ENCODE measurements at places on chromosomes 5 and 9.

- DNase-seq, result no peak
Measured at GRCh38 chr5:66828548-66829357, 232.6 kb downstream of the MAST4 start.

- DNase-seq, result no peak
Measured at GRCh38 chr5:179123491-179124272, 63.5 kb downstream of the ZNF354C start.

- DNase-seq, result no peak
Measured at GRCh38 chr5:65952259-65952658, 25.9 kb downstream of the ERBIN start.

- no peak for DNase-seq
Measured at GRCh38 chr5:96821260-96821916, 13.6 kb upstream of the ERAP1 start.

DNA sequence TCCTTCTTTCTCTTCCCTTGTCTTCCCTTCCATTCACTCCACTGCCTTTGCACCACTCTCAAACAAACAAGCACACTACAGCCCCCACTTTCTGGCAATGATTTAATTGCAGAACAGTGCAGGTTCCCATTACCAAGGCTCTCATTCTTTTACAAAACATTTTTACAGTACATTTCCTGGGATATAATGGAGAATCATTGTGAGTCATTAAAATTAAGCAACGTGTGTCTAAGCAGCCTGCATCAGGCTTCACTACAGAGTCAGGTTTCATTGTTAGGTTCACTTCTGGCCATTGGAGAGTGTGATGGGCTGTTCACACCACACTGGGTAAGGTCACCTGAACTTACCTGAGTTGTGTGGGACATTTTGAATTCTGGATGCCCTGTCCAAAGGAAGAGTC lies 303.5 kb downstream of the TRIM32 start:
- DNase-seq, result no peak

GRCh38 chr5:102932781-102933180 lies 177.7 kb downstream of the PAM start:
- DNase-seq, result no peak

DNA sequence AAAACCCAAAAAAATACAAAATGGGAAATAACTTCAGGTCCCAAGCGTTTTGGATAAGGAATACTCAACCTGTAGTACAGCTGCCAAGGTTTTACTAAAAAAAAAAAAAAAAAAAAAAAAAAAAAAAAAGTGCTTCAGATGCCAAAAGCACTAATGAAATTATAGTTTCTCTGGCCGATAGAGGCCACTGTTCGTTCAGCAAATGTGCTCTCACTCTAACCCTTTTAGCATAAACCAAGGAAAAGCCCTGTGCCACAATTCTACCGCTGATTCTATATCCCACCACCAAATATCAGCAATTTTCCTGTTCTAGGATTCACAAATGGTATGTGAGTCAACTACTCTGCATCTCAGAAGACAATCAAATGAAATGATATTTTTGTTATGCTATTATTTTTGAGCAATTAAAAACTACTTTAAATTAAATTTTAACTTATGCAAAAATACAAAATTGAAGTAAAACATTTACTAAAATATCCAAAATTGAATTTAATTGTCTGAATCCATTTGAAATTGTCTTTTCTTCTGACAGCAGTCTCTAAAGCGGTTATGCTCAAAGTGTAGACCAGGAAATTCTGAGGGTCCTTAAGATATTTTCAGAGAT lies 79.8 kb downstream of the RICTOR start:
- DNase-seq, result no peak

GRCh38 chr5:74471875-74472274 lies 168.7 kb downstream of the ENC1 start:
- no peak for DNase-seq

DNA sequence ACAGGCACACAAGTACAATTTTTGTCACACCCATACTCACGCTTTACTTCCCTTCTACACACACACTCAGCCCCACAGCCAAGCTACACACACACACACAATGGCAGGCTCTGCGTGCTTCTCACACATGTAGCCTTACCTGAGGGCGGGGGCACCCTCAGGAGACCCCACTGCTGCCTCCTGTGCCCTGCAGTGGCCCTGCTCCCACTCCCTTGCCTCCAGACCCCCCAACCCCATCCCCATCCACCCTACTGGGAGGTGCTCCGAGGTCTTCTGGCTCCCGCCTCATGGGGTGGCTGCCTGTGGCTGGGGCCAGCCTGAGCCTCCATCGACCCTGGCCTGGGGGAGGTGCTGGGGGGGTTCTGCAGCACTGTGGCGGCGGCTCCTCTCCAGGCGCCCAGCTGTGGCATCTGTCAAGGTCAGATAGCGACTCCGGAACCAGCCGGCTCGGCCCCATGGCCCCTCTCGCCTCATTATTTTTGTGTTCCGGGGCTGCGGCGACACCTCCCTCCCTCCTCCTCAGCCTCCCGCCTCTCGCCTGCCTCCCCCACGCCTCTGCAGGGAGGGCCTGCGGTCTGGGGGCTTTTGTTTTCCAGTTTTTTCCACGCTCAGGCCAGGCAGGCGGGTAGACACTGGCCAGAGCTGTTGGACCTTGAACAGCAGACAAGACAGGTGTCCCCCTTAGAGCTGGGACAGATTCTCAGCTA lies 21.7 kb downstream of the CXXC5 start:
- no peak for DNase-seq

- no peak for DNase-seq
Measured at GRCh38 chr5:117719413-117719812, 1144.8 kb upstream of the SEMA6A start.

- no peak for DNase-seq
Measured at GRCh38 chr5:126395198-126395597, 28.0 kb upstream of the GRAMD2B start.

DNA sequence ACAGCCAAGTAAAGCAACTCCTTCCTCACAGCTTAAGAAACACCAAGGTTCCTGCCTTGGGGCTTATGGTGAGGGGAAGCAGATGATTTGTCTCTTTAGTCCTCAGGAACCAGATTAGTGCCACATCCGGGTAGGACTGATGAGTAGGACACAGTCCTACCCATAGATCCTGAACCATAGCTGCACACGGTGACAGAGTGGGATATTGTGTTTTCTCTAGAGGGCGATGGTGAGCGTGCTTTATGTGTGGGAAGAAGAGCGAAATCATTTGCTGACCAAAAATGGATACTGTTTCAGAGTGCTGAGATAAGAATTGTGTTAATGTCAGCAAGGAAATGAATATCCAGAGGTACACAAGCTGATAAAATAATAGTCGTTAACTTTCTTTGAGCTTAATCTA lies 209.0 kb upstream of the FBXL7 start:
- no peak for DNase-seq

DNA sequence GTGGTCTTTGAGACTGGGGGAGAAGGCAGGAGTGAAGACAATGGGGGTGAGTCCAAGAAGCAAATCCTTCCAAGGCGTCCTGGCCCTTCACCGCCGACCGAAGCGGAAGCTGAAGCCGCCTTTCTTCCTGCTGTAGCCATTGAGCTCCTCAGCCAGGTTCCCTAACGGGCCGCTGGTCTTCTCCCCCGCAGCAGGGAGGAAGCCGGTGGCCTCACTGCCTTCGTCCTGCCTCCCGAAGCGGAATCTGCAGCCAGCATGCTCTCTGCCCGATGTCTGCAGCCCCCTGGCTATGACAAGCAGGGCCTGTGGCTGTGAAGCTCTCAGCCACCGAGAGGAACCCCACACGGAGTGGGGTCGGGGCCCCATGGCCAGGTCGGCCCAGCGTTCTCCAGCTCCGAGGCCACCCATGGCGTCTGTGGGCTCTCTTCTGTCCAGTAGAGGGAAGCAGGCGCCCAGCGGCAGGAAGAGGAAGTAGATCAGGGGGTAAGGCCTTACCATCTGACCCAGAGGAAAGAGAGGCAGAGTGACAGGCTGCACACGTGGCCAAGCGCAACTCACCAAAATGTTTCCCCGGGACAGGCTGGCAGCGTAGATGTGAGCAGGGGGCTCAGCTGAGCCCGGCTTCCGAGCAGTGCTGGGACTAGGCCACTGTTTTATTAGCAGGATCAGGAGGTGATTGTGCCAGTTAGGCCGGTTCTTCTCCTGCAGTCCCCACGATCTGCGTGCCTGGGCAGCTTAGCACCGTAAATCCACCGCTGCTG lies 3.1 kb downstream of the QRFP start:
- DNase-seq, result no peak

DNA sequence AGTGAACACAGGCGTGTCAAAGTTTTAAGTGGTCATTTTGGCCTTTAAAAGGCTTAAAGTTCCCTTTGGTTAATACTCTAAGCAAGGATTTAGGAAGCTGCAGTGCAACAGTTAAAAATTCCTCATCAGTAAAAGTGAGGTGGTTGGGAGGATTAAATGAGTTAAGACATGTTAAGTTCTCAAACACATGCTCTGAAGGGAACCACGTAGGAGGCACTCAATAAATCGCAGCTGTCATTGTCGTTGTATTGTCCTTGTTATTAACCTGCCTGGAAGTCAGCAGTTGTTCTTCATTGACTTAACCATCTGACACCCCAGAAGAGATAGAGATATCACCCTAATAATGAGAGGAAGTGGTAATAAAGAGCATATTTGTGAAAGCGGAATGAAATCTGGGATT lies 247.5 kb downstream of the MARCHF11 start:
- DNase-seq, result no peak

DNA sequence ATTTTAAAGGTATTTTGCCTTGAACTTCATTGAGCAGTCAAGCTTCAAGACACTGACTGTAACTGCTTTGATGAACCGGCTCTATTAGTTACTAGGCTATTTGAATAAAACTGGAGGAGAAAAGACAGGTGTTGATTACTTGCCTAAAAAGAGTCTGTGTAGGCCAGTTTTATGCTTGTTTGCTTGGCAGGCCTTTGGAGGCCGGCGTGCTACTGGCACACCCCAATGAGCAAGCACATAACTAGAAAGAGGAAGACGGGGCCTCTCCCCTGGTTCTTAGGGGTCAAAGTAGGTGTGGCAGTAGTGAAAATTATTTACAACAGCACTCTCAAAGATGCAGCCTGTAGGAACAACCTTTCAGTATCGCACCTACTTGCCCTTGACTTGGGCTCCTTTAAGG lies 2.1 kb upstream of the ZFR start:
- no peak for DNase-seq

- no peak for DNase-seq
Measured at GRCh38 chr9:68775003-68775730, 70.1 kb downstream of the PIP5K1B start.

GRCh38 chr5:133938929-133939328 lies 29.5 kb downstream of the C5orf15 start:
- no peak for DNase-seq

GRCh38 chr9:109039539-109039938 lies 26.2 kb upstream of the CTNNAL1 start:
- DNase-seq, result no peak

DNA sequence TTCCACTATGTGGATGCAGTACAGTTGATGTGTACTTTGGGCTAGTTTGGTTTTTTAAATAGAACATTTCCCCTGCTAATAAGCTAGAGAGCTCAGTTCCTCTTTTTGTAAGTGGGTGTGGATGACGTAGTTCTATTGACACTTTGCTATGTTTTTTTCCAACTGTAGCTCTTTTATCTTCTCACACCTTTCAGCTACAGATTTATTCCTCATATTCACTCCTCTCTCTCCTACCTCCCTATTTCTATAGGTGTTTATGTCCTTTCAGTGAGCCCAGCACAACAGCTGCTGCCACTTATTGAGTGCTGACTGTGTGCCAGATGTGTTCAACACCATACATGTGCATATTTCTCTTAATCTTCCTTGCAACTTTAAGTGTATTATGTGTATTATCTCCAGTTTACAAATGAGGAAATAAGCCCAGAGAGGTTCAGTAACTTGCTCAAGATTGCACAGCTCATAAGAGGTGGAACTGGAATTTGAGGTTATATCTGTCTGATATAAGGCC lies 215.7 kb downstream of the SEMA6A start:
- no peak for DNase-seq

DNA sequence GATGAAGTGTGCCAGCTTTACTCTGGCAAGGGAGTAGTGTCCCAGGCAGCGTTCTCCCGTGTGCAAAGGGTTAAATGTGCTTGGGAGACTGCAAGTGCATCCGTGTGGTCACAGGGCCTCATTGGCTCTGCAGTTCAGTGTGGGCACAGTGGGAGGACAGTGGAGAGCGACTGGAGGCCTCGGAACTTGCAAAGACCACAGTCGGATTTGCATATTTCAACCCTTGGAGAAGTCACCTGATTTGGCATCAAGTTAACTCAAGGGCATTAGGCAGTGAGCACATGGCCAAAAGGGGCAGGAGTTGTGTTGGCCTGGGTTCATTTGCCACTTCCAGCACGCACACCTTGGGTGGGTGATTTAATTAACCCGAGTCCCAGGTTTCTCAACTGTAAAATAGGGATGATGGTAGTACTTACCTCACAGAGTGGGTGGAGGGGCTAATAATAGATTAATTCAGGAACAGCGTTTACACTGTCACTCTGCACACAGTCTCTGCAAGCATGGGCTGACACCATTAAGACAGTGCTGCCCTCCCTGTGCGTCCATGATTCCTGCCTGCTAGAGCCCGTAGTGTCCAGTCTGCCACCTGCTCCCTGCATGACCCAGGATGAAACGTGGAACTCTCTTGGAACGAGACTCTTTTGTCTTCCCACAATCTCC lies 22.7 kb downstream of the JADE2 start:
- no peak for DNase-seq

- no peak for DNase-seq
Measured at GRCh38 chr5:5460311-5460710, 37.8 kb downstream of the ICE1 start.

DNA sequence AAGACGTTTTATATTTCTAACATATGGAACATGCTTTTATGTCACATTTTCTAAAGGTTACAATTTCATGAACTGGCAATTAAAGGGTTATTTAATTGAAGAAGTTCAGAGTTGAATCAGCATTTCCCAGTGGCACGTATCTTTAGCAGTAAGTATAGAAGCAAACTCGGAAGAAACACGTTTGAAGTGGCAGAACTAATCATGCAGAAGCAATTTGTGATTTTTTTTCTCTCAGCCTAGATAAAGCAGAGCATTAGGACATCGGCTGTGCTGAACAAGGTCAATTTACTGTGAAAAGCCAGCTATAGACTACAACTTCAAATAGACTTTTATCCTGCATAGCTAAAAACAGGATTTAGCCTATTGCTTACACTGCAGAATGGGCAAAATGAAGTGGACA lies 104.7 kb downstream of the ISL1 start:
- DNase-seq, result no peak

DNA sequence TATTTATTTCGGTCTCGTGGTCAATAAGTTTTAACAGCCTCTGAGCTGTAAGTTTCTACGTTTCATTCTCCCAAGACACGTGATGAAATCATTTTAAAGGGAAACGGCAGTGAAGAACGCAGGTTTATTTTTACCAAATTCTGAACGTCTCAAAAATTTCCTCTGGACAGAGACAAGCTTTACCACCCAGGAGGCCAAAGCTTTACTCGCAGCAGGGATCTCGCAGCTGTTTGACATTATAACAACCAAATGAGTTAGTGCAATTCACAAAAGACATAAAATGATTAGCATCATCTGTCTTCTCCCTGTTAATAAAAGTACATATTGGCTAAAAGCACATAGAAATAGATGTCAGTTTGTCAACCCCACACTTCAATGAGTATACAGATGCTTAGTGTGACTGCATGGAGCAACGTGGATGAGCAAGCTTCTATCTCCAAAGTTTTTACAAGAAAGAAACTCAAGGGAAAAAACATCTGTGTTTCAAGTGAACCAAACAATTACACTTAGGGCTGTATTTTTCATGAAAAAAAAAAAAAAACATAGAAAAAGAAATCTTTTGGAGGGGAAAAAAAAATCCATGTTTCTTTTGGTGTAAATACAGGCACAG lies 2.5 kb downstream of the SEMA5A start:
- DNase-seq, result no peak

All from stimulated activated CD8-positive, alpha-beta memory T cell treated with anti-CD3 and anti-CD28 coated beads, Interleukin-15, amount 100 ng/mL, for 4 hours (primary cell).